ENCODE measurements at places on chromosomes 5 and 9.

DNA sequence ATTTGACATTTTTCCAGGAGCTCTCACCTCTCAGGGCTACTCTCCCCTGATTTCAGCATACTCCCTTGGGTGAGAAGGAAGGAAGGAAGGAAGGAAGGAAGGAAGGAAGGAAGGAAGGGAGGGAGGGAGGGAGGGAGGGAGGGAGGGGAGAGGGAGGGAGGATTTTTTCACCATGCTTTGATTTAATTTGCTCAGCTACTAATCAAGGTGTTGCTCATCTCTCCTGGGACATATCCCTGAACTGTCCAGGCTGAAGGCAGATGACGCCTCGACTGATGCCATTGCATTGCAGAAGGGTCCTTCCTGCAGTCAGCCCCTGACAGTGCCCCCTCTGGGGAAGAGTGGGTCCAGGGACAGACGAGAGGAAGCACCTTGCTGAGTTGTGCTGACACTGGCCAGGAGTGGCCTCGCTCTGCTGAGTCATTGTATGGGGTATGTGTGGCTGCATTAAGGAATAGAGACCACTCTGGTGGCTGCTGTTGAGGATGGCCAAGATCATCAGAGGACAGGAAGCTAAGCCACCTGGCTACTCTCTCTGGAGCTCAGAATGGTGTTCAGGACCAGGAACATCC, 43.6 kb upstream of the CRB2 start:
- no peak for DNase-seq

DNA sequence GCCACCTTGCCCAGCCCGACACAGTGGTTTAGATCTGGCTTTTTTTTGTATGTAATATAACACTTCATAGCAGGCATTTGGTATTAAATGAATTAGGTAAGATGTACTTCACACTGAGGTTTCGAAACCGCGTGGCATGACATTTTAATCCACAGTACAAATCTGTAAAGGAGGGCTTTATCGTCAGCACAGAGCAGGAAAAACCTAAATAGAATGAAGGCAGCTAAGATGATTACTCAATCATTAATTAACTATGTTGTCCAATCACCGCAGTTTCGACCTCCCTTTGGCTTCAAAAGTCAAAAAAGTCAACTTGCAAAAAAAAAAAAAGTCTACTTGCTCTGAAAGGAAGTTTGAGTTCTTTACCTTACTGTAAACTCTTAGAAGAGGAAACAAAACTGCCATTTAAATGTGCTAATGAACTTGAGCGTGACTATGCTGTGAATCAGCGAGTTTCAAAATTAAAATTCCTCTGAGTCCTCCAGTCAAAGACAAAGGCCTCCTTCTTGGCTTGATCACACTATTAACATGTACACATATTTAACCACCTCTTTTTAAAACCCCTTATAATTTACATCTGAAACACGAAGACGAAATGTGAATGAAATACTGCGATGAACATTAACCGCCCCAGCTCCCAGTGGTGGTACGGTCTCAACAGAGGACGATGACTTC, 698 bp upstream of the SEC24A start:
- DNase-seq: no peak

DNA sequence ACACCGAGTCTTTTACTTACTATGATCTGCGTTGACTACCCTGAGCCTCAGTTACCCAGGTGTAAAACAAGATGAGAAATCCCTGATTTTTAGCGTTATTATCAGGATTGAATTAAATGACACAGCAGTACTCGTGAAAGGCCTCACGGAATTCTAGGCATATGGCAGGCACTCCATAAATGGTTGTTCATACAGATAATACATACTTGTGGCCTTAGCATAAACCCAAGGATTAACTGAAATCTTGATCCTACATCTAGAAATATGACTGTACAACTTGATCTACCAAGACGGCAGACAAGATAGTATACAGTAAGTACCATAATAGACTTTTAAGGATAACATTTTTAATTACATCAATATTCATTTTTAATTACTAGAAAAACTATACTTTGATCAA, 409.8 kb downstream of the BNC2 start:
- no peak for DNase-seq

DNA sequence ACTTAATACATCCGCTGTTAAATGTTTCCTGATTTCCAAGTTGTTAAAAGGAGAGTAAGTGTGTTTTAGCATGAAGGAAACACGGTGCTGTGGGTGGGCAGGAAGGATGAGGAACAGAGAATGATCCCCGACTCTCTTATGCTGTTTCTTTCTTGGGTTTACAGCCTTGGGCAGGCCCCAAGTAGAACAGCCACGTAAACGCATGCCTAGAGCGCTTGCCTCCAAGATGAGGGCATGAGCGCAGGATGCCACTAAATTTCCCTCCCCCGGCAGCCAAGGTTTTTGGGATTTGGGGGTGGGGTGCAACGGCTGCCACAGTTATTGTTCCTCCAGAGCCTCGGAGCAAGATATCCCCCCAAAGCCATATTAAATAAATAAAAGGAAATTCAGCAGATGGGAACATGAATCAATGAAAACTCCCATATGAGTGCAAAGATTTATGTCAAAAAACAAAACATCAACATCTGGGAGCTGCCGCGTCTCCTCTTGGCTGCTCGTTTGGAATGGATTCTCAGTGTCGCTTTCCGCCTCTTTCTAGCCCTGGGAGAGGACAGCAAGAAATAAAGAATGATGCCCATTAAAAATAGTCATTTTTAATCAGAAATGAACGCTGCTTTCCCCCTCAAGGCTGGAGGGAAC, 10.0 kb upstream of the DELE1 start:
- DNase-seq: no peak

- peak; percentile 92 for DNase-seq
Measured at GRCh38 chr9:123360161-123361085, 4.4 kb downstream of the CRB2 start.

- DNase-seq: no peak
Measured at GRCh38 chr9:74528207-74528606, 31.1 kb downstream of the RORB start.

- no peak for DNase-seq
Measured at GRCh38 chr9:72909428-72909827, 43.4 kb downstream of the ALDH1A1 start.

- DNase-seq: no peak
Measured at GRCh38 chr9:35367451-35367850, 122.5 kb upstream of the RUSC2 start.

- DNase-seq: no peak
Measured at GRCh38 chr5:122690266-122690665, 84.6 kb upstream of the SNX2 start.

Measured in D721Med (cell line).